PC-3 (cell line): ENCODE measurements at places on chromosomes 7 and 10. TPM values are rescaled to one million over a fixed set of nuclear protein-coding genes. Genes with fewer than 3 reads are reported as not detected.

The MARCHF5 gene
- 6.7 and 7.4 TPM in 2 replicates for total RNA-seq

The JAKMIP3 gene
- 0.92 and 1.0 TPM in 2 replicates for total RNA-seq

DNA sequence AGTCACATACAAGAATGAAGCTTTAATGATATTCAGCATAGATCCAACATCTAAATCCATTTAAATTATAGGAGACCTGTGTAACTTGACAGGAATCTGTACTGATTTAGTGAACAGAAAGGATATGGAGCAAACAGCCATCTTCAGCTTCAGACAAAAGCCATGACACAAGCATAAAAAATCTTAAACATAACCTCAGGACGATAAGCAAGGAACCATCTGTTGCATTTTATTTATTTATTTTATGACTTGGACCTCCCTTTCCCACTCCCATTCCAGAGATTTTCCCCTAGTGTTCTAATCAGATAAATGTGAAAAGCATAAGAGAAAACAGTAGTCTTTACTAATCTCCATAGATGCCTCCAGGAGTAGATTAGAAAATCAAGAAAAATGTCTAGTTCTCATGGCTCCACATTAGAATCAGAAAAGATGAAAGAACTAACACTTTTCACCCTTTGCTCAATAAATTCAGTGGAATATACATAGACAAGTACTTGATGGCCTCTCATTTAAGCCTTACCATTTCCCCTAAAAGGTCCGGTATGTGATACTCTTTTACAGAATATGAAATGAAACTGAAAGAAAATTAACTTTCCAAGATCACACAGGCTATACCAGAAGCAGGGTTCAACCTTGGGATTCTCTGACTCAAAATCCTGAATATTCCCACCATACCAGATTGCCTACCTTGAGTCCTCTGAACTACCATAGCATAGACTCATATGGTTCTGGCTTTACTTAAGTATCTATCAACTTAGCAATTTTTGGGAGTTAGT, 15.2 kb downstream of the CACNA2D1 start:
- no peak for DNase-seq

- no peak for DNase-seq
These were observed 27.5 kb downstream of the SH2B2 start for GRCh38 chr7:102313997-102314780.

- peak; percentile 90 for DNase-seq
These were observed 666 bp downstream of the TMEM139 start for GRCh38 chr7:143285470-143285778.

GRCh38 chr7:101702362-101702850, 73.3 kb upstream of the MYL10 start:
- DNase-seq, result peak; percentile 64

- no peak for DNase-seq
These were observed 36.5 kb upstream of the ZNF680 start for GRCh38 chr7:64599359-64599758.

DNA sequence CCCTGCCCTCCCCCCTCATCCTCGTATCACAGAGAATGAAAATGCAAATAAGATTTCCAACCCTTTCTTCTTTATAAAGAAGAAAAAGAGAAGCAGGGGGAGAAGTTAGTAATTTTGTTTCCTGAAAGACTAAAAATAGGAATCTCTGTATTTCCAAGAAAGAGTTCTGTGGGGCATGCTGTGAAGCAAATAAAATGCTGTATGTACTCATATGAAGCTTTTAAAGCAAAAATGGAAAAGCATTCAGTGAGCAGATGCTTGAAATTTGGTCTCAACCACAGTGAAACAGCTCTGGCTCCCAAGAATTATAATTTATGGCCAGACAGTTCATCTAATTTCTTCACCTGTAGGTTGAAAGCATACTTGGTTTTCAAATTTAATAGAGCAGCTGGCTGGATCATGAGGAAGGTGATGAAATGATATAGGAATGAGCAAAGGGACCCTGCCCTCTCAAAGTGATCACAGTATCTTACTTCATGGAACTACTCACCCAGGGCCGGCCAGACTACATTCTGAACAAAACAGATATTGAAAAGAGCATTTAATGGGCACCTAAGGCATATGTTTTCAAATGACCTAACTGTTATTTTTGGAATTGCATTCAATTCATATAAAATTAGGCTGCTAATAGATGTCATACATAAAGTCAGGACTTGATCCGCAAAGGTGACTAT, 31.4 kb downstream of the SVIL start:
- DNase-seq, result no peak
